ENCODE measurements at places on chromosomes 6 and 20.

DNA sequence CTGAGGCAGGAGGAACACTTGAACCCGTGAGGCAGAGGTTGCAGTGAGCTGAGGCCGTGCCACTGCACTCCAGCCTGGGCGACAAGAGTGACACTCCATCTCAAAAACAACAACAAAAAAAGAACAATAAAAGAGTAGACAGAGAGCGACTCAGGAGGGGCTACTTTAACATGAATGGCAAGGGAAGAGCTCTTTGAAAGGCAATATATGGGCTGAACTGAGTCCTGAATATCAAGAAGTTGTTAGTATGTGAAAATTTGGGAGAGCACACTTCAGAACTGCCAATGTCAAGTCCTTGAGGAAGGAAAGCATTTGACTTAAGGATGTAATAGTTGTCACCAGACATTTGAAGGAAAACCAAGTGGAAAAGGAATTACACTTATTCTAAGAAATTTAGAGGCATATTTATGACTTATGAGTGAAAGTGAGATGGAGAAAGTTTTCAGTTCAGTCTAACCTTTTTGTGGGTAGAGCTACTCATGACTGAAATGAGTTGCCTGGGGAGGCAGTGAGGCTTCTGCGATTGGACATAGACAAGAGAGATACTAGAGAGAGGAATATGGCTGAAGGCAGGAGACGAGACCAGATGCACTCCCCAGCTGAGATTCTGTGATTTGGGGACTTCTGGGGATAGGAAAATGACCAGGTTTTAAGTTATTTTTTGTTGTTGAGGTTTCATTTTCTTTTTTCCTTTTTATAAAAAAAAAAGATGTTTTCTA, 48.6 kb upstream of the SLC16A10 start:
- no peak for ATAC-seq

DNA sequence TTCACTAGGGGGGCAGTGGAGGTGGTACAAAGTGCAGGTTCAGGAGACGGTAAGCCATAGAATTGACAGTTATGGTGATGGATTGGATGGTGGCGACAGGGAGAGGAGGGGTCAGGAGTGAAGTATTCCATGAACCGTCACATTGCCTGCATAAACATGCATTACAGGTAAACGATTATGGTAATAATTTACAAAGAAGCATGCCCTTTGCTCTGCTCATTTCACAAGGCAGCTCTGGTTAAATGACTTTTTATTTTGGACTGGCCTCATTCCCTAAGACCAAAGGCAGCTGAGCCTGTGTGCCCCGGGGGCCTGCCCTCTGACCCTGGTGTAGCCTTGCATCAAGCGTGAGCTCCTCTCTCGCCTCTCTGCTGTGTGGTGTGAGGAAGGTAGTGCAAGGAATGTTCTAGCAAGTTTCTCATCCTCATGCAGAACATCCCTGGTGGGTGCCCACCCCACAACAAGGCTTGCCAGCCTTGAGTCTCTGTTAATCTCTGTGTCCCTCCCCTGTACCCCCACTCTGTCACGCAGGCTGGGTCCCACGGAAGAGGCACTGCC, 59.0 kb downstream of the PPP1R14C start:
- ATAC-seq: no peak

- no peak for ATAC-seq
Observed at GRCh38 chr6:43968110-43968965, 158.9 kb downstream of the MRPL14 start.

DNA sequence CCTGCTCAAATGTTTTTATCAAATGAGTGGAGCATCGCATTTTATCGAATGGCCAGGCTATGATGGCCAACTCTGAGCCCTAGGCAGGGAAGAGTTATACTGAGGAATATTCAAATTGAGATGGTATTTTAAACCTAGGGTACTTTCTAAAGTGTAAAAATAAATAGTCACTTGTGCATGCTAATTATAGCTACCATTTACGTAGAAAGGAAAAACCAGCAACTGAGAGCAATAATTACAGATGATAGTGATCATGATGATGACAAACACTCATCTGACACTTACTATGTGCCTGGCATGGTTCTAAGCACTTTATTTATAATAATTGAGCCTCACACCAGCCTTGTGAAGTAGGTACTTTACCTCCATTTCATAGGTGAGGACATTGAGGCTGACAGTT, 455.7 kb downstream of the CD83 start:
- ATAC-seq: no peak

DNA sequence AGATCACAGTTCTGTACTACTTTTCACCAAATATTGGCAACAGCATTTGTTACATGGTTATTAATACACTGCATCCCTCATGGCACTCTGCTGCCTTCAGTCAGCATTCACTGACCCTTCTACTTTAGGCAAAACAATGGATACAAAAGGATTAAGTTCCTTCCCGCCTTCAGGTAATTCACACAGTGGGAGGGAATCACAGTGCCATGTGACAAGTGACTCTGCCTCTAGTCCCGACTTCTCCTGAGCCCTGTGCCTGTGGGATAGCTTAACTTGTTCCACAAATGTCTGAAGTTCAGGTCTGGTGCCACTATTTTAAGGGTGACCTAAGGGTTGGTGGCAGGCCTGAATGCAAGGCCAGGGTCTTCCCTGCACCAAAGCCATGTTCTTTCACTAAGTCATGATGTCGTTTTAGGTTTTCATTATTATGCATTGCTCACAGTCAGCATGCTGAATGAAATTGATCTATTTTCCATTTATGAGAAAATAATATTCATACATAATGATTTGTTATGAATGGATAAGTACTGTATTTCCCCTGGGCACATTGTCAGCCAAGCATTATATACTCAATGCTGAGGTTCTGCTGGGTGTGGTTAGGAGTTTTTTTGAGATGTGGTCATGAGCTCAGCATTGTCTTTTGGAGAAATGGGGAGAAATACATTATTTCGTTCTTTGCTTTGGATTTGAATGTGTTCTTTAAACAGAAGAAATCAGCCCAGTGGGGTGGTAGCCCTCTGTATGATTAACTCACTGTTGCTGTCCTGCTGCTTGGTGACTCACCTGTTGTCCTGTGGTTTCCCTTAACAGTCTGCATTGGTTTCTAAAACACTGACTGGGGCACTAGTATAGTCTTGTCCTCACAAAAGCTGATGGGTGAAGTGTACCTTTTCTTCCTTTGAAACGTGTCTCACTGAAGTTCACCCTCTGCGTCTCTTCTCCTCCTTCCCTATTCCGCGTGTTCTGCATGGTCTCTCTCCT, 66.4 kb downstream of the AFDN start:
- ATAC-seq: no peak

DNA sequence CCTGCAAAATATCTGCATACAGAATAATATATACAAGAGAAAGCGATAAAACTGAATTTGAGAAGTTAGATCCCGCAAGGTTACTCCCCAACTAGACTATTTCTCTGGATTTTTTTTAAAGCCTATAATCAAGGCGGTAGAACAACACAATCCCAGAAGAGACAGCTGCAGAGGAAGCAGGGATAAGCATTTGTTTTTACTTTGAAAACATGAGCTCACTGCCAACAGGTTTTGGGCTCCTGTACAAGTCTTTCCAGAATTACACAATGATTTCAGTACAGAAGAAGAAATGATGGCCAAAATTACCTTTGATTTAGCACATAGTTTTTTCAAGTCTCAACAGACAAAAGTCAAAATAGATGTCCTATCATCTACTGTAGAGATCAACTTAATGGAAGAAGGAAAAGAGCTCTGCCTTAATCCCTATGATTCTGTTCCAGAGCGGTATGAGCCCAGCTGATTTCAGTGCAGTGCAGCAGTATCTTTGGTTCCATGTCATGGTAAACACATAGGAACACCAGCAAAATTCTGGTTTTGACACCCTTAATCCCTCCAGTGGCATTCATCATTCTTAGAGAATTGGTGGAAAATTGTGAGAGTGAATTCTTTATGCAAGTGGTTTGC, 304.3 kb downstream of the HDGFL1 start:
- ATAC-seq: peak; percentile 71

DNA sequence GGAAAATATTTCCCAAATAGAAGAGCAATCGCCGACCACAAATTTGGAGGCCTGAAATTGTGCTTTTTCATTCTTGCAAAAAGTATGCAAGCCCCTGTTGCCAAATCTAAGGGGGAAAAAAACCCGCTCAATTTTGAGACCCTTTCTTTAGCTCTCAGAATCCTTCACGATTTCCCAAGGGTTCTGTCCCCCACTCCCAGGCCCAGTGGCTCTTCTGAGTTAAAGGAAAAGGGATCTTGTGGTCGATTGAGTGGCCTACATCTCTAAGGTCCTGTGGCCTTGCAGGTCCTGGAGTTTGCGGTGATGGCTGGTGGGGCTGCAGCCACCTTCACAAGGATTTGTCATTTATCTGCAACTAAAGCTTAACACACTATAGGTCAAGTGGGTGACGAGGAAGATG, 1.8 kb downstream of the PAX1 start:
- ATAC-seq: no peak

DNA sequence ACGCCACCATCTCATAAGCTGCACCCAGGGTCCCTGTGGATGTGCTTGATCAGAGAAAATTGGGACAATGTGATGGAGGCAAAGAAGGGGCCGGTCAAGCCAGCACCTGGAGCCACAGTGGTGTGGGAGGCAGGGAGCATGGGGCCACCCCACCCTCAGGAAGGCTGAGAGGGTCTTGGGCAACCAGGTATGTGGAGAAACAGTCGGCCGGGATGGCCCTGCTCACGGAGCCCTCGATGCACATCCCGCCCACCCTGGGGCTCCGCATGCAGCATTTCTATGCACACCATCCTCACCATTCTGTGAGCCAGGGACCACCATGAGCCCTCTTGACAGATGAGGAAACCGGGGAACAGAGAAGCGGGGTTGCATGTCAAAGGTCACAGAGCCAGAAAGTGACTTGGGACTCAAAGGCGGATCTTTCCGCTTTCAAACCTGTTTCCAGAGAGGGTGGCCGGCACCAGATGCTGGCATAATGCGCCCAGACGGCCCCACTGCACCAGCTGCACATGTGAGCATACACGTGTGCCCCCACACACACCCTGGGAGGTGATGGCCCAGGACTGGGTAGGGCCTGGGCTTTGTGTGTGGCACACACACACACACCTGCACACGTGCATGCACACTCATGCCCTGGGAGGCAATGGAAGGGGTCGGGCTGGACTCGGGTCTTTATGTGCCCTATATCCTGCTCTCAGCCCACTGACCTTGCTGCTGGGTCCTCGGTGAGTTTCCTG, 398.5 kb downstream of the TAF4 start:
- ATAC-seq: no peak

GRCh38 chr6:156402227-156402626, 375.0 kb upstream of the ARID1B start:
- ATAC-seq: no peak

GRCh38 chr20:53262365-53262764, 290.2 kb downstream of the TSHZ2 start:
- no peak for ATAC-seq

- ATAC-seq: no peak
Observed at GRCh38 chr6:52610745-52611355, 34.0 kb upstream of the TRAM2 start.

DNA sequence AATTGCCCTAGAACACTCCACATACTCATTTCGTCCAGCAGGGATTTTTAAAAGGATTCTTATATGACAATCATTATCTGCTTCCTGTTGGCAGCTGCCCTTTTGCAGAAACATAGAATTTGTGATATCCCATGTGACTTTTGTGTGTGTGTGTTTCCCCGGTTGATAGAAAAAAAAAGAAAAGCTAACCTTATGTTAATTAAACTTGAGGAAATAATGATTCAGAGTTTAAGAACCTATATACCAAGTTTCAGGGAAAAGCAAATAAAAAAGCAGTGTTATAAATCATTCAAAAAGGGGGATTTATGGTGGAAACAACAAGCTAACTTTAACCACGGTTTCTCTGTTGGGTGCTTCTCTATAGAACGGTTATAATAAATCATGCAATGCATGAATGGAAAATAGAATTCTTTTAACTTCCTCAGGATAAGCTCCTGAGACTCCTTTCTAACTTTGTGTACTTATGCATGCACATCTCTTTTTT, 826.9 kb upstream of the EYS start:
- ATAC-seq: no peak

DNA sequence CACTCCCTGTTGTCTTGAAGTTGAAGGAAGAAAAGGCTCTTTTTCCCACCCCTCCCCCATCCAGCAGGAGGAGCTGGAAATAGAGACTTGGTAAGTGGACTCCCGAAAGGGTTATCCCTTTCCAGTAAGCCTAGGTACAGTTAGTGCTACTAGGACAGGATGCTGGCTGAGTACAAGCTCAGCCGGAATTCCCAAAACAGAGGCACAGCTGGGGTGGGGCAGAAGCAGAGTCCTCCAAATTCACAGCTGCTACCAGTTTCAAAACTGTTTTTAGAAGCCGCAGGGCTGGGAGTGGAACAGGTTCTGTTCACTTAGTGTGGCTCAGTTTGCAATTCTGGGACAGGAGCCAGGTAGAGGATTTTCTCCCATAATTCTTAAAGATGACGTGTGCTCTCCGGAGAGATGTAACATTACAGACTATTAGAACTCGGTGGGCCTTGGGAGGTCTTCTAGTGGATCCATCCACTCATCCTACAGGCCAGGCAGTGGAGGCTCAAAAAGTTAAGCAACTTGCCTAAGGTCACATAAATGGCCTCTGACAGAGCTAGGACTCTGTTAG, 19.0 kb upstream of the UTRN start:
- ATAC-seq: peak; percentile 90

- ATAC-seq: no peak
Observed at GRCh38 chr6:150719831-150720230, 120.1 kb downstream of the PLEKHG1 start.
